ENCODE measurements at places on chromosomes 11 and 22. TPM values are rescaled to one million over a fixed set of nuclear protein-coding genes. Genes with fewer than 3 reads are reported as not detected.

The ALDH3B1 gene
- total RNA-seq = 47.0 TPM

The HEPHL1 gene
- not detected for total RNA-seq

The IGLL1 gene
- total RNA-seq = not detected

The ISX gene
- not detected for total RNA-seq

The GAS2 gene
- total RNA-seq = 8.3 TPM

The GSTT2B gene
- total RNA-seq = 17.1 TPM
